ENCODE measurements at places on chromosomes 16 and 17.

GRCh38 chr16:67016143-67016542 is 12.8 kb upstream of the CBFB start:
- no peak for DNase-seq

DNA sequence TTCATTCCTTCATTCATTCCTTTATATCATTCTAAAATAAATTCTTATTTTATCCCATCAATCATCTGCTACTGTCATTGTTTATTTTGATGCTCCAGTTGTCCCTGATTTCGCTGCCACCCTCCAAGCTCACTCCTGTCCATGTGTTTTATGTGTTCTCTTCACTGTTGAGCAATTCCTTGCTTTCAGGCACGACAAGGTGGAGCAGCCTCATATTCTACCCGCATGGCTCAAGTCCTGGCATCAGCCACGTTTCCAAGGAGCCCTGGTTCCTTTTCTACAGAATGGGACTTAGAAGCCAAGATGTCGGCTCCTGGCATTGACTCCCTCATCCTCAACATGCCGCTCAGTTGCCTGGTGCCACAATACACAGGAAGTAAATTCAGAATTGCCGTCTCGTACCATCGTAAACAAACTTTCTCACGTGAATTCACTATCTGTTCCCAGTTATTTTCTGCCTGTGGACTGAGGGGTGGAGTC is 139.0 kb downstream of the RPTOR start:
- DNase-seq = no peak

DNA sequence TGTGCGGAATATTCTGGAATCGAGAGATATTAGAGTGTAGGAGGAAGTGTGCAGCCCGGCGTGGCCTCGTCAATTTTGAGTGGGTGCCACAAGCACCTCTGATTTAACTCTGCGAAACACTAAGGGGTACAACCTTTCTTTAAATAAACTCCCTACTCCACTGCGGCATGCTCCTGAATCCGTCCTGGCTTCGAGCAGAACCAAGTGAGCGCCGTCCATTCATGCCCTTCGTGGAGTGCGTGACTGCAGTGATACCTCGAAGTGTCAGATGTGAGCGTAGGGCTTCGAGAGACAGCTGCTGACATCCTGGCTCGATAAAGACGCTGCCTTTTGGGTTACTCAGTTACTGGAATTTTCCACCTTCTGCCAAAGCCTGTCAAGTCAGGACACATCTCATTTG is 128.8 kb downstream of the FOXL1 start:
- no peak for DNase-seq

DNA sequence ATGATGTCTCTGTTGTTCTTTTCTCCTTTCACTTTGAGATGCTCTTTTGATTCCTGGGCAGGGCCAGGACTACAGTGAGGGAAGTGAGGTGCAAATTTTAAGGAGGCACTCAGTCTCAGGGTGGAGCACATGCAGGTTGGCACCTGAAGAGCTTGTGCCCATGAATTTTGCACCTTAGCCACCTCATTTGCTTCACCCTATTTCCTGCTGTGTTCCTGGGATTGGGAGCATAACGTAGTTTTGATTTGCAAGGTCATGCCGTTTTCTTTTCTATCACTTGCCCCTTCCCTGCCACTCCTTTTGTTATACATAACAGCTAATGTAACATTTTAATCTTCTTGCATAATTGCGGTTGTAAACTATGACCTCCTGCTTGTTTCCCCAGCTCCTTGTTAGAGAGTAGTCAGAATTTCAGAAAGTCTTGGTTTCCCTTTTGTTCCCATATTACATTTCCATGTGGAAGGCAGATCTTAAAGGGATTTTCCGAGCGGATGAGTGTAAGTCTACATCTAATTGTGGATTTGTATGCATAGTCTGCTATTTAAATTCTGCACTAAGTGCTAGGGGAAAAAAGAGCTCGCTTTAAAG is 9.8 kb downstream of the PMFBP1 start:
- DNase-seq = no peak

DNA sequence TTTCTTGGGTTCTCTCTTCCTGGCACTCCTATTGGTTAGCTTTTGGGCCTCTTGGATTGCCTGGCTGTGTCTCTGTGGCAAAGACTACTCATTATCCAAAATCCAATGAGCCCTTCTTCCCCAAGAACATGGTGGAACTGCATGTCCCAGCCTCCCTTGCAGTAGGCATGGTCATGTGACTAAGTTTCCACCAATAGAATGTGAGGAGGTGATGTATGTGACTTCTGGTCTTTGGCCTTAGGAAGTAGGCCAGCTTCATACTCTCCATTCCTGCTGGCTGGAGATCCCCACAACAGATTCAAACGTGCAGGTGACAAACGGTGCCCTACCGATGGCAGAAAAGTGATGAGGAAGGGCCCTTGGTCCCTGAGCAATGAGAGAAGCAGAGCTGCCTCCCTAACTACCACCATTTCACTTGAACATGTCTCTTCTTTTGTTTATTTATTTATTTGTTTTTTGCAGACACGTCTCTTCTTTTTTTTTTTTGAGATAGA is 17.3 kb upstream of the SPN start:
- no peak for DNase-seq

DNA sequence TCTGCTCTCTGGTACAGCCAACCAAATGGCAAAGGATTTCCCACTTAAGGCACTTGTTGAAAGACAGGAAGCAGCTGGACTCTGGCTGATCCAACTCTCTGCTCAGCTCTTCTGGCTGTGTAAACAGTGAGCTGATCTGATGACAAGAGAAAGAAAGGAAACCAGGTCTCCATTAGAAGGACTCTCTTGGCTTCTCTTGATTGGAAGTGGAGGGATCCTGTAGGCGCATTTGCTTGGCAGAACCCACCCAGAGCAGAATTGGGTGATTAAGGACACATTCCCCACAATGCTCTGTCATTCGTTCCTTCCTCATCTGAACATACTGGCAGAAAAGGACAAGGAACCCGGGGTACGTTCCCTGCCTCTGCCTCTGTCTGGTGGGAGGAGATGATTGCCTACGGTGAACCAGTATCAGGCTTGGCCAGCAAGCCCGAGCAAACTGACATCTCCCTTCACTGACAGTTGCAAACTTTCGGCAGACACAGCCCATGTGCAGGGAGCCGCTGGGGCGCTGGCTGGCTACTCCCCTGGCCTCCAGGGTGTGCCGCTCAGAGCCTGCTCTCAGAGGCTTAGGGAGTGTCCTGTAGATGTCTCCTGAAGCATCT is 29.1 kb downstream of the LDHD start:
- DNase-seq = no peak

GRCh38 chr17:38747463-38748148 is 530 bp downstream of the PCGF2 start:
- DNase-seq = no peak

- DNase-seq = no peak
Measured at GRCh38 chr16:46774743-46775177, 26.6 kb upstream of the MYLK3 start.

- no peak for DNase-seq
Measured at GRCh38 chr16:74570412-74571301, 36.3 kb downstream of the GLG1 start.

- no peak for DNase-seq
Measured at GRCh38 chr17:78305801-78306200, 54.1 kb downstream of the SOCS3 start.

- no peak for DNase-seq
Measured at GRCh38 chr17:28527859-28528258, 21.7 kb downstream of the FOXN1 start.

DNA sequence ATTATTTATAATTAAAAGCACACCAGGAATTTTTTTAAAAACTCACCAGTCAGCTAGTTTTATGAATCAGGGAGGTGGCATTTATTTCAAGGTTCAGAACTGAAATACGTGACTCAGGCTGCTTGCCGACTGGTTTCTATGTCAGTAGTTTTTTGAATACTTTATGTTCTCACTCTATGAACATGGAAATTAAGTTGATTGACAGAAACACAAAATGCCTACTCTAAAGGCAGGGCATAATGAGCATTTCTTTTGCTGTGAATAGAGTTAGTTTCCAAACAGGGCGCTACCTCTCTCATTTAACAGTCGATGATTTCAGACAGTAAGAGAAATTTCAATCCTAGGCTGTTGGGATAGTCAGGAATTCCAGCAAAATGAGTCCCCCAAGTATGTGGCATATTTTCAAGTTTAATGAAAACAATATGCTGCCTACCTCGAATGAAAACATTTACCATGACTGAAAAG is 6.7 kb downstream of the HS3ST3B1 start:
- no peak for DNase-seq

GRCh38 chr17:78669975-78670518 is 92.9 kb upstream of the DNAH17 start:
- DNase-seq = no peak

DNA sequence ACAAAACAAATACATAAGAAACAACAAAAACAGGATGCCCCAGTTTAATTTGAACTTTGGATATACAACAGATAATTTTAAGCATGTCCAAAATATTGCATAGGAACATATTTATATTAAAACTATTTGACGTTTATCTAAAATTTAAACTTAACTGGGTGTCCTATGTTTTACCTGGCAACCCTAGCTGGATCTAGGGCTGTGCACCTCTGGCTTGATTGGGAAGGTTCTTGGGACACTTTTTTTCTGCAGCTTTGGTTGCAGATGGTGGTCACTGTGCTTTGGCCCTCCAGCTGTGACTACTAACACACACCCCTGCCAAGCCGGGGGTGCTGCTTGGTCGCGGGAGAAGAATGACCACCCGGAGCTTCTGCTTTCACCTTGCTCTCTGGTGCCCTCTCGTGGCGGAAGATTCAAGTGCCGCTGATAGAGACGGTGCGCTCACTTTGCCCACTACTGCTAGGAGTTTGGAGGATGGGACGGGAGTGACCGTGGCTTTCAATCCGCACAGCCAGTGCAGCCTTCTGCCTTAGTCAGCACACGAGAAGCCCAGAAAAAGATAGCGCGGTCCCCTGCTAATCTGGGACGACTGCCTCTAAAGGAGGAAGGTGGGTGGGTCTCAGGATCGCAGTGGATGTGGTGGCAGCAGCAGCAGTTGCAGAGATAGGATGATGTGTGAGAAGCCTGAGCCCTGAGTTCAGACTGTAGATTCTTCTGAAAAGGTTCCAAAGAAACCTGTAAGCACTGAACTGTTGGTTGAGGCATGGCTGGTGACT is 6.7 kb downstream of the SPACA3 start:
- peak; percentile 67 for DNase-seq

DNA sequence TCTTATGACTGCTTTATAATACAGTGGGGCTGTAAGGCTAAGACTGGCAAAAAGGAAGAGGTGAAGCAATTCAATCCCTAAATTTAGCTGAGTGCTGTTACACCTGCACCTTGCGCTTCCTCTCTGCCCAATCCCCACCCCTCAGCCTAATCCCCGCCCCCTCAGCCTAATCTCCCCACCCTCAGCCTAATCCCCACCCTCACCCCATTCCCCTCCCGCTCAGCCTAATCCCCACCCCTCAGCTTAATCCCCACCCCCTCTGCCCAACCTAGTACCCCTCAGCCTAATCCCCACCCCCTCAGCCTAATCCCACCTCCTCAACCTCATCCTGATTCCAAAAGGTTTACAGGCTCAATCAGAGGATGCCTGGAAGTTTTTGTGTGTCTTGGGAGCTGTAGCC is 155.5 kb downstream of the PMP22 start:
- no peak for DNase-seq

DNA sequence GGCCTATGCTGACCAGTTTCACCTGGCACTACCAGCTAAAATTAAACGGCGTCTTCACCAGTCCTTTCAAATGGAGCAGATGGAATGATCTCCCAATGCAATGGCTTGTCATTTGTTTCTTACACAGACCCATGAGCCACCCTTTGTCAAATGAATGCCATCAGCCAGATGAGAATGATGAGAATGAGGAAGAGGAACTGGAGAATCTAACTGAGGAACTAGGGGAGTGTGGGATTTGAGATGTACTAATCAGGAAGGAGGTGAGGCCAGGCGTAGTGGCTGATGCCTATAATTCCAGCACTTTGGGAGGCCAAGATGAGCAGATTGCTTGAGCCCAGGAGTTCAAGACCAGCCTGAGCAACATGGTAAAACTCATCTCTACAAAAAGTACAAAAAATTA is 116.4 kb downstream of the HS3ST3A1 start:
- no peak for DNase-seq

- DNase-seq = no peak
Measured at GRCh38 chr16:61050547-61050946, 985.7 kb downstream of the CDH8 start.

GRCh38 chr16:2809149-2809760 is 7.8 kb upstream of the PRSS21 start:
- no peak for DNase-seq

GRCh38 chr16:68066763-68067162 is 18.4 kb upstream of the NFATC3 start:
- no peak for DNase-seq

GRCh38 chr16:57537194-57537505 is 779 bp upstream of the CCDC102A start:
- no peak for DNase-seq

GRCh38 chr16:30698139-30698815 is 694 bp upstream of the SRCAP start:
- peak; percentile 99 for DNase-seq

DNA sequence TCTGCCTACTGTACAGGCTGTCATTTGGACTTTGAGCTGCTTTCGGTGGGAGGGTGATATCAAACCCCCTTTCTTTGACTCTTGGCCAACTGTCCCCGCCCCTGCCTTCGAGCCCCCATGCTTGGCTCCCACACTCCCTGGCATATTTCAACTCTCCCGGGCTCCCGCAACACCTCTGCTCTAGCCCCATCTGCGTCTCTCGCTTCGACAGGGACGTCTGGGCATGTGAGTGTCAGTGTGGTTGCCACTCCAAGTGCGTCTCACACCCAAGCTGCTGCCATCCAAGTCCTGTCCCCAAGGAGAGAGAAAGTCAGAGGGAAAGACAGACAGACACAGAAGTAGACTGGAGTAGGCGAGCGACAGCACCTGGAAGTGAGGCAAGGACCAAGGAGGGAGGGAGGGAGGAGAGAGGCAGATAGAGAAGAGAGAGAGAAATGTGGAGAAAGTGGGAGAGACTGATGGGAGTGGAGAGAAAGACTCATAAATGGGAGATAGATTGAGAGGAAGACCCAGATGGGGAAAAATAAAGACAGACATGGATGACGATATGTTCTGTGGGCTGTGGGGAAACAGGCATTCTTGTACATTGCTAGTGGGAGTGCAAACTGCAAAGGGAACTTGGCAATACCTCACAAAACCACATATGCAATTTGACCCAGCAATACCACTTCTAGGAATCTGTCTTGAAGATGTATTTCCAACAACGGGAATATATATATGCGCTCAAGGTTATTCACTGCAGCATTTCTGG is 11.8 kb downstream of the STARD3 start:
- no peak for DNase-seq
